RPMI8226 (cell line): ENCODE measurements at places on chromosomes 4 and X.
A peak's percentile ranks its signal among the peaks of the same experiment; 100 is the strongest.

DNA sequence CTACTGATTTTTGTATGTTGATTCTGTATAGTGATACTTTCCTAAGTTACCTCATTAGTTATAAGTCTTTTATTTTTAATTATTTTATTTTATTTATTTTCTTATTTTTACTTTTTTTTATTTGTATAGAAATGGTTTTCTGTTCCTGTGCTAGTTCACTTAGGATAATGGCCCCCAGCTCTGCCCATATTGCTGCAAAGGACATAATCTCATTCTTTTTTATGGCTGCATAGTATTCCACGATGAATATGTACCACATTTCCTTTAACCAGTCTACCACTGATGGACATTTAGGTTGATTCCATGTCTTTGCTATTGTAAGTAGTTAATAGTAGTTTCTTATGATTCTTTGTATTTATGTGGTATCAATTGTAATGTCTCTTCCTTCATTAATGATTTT is 31.5 kb upstream of the GK2 start:
- DNase-seq = no peak

DNA sequence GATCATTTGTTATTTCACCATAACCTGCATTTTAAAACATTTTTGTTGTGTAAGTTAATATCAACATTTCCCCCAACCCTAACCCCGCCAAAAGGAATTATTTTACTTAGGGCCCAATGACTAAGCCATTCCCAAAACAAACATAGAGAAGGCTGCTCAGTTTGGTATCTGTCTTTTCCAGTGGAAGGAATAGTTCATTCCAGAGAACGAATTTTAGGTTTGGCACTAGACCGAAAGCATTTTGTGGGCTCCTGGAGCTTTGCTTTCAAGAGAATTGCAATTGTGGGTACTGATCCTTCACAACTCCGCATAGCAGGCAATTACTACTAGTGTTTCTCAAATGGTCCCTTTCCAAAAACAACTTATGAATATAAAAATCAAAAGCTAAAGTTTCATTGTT is 226.7 kb upstream of the MAD2L1 start:
- no peak for DNase-seq

- DNase-seq = no peak
Measured at GRCh38 chr4:60962286-60962685, 237.8 kb upstream of the ADGRL3 start.

GRCh38 chr4:118869808-118870342 is 18.8 kb upstream of the SYNPO2 start:
- DNase-seq = no peak

- DNase-seq = no peak
Measured at GRCh38 chr4:26503427-26503826, 13.1 kb upstream of the CCKAR start.

- no peak for DNase-seq
Measured at GRCh38 chr4:106601519-106601918, 232.9 kb upstream of the GIMD1 start.

GRCh38 chr4:7358100-7358735 is 76.5 kb downstream of the PSAPL1 start:
- DNase-seq = no peak

- no peak for DNase-seq
Measured at GRCh38 chr4:156933633-156934258, 37.9 kb downstream of the PDGFC start.

DNA sequence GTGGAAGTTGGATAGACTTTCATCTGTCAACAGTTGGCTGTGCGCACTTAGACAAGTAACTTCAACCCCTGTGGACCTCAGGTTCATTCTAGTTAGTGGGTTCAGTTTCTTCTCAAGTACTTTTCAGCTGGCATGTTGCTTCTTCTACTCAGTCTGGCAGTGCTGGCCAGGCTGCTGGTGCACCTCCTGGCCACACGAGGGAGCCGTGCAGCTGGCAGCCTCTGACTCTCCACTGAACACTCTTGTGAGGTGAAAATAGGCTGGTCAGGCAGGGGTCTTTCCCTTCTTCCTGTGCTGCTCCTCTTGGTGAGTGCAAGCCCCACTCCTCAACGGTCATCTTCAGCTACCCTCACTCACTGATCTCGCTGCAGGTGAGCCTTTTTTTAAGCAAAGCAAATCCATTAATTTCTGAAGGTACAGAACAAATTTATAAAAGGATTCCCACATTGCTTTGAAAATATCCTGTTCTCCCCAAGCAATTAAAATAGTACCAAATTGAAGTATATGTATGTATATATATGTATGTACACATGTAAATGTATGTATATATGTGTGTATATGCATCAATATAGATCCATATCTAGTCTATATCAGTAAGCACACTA is 30.6 kb downstream of the LONRF3 start:
- DNase-seq = peak; percentile 39

DNA sequence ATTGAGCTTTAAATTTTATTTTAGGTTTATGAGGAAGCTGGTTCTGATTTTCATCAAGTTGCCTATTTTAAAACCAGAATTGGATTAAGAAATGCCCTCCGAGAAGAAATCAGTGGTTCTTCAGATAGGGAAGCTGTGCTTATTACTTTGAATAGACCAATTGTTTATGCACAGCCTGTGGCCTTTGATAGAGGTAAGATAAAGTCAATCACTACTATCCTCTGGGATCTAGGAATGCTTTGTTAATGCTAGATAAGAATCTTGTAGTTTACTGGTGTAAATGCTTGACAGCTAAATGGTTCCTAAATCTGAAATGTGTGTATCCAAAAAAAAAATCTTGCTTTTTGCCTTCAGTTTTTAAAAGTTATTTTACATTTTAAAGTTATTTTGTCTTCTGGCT is 73.0 kb upstream of the ADAD1 start:
- DNase-seq = no peak

DNA sequence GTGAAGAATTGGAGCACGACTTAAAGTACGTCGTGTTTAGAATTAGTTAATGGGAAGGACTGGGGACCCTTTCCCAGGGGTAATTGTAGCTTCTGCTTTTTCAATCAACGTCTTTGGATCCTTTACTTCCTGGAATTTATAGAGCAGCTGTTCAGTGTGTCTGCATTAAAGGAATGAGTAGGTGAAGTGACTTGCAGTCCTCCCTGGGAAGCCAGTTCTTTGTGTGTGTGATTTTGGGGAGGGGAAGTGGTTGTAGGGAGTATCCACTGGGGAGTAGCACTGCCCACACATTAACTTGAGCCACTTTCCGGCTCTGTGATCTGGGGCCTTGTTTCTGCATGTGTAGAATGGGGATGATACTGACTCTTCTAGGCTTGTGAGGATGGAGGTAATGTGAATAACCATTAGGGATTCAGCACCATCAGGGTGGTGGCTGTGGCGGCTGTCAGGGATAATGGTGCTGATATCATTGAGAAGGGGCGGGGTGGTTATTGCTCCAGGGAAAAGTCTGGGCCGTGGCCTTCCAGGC is 54.7 kb downstream of the TMEM131L start:
- DNase-seq = no peak

DNA sequence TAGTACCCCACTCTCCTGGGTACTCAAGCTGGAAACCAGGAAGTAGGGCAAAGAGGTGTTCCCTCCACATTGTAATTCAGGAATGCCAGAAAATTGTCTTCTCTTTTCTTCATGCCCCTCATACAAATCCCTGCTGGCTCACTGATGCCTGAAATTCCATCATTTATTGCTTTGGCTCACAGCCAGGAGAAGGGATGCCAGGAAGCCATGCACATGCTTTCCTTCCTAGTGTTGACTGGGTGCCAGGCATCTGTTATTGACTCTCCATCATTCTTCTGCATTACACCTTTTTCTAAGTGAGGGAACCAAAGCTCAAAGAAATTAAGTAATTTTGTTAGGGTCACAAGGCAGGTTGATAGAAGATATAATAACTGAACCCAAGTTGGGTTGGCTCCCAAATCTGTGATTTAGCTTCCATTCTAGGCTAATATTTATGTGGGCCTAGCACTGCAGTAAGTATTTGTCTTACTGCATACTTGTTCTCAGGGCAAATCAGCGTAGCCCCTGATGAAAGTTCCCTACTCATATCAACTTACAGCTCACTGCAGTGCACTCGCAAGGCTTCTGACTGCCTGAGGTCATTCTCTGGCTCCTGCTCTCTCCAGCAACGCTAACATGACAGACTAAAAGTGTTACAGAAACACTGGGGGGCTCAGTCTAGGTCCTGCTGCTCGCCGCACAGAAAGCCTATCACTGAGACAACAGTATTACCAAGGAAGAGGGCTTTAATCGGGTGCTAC is 89.0 kb downstream of the TRAPPC11 start:
- DNase-seq = no peak

DNA sequence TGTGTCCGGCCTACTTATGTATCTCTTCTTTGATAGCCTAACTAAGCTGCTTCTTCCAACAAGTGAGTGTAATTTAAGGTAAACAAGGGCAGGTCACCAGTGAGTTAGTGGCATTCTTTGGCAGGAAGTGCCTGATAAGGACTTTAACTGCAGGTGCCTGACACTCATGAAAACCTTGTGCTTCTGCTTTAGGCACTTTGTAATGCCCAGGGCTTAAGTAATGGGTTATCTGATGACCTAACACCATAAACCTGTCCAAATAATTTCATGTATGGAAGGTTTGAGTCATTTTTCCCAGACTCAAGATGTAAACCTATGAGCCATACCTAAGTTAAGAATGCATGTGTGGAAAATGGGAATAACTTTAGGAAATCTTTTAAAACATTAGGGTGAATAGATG is 43.0 kb downstream of the BCOR start:
- no peak for DNase-seq

DNA sequence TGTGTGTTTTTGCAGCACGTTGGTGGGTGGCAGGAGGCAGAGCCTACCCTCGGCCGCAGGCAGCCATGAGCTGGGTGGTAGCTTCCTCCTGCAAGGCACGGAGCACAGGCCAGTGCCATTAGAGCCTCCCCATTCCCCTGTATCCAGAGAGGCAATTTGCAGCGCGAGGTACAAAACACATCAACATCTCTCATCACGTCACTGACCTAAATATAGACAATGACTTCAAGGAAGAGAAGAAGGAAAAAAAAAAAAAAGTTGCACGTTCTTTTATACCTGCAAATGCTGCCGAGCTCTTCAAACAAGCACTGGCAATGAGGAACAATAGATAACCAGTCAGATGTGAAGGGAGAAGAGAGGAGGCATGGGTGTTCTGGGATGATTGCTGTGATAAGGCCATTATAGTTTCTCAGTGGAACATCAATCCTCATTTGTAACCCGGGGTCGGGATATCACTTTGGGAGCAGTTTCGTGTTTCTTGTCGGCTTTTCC is 159.9 kb downstream of the MGST2 start:
- no peak for DNase-seq

DNA sequence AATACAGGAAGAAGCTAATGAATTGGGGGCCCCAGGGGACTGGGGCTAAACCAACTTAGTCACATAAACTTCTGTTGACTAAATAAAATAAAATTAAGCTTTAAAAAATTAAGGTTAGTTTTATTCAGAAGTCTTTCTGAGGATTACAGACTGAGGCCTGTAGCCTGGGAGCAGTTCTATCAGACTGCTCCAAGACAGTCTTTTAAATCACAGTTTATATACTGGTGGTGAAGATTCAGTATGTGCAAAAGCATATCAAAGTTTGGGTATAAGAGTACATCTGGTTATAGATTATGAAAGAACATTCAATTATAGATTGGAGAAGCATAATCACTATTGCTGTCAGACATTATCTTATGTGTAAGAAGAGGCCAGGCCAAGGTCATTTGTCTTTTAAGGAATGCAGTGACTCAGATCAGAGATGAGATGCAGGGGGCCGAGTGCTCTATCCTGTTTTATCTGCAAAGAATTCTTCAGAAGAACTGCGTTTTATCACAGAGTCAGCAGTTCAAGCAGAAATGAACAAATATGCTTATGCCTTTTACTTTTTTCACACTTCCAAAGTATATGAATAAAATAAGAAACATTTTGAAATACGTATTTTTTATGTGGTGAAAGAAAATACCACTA is 109.4 kb downstream of the PDHA2 start:
- DNase-seq = no peak

DNA sequence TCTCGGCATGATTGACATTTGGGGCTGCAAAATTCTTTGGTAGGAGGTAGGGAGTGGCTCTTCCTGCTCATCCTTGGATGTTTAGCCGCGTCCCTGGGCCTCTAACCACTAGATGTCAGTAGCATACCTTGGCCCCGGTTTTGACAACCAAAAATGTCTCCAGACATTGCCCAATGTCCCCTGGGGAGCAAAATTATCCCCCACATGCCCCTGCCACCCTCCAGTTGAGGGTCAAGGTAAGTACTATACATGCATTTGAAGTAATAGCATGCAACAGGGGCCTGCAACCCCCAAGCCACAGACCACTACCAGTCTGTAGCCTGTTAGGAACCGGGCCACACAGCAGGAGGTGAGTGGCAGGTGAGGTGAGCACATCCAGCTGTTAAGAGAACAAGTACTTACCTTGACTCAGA is 17.6 kb upstream of the KIAA1210 start:
- DNase-seq = peak; percentile 5

GRCh38 chrX:79270401-79270800 is 96.7 kb downstream of the ITM2A start:
- no peak for DNase-seq

DNA sequence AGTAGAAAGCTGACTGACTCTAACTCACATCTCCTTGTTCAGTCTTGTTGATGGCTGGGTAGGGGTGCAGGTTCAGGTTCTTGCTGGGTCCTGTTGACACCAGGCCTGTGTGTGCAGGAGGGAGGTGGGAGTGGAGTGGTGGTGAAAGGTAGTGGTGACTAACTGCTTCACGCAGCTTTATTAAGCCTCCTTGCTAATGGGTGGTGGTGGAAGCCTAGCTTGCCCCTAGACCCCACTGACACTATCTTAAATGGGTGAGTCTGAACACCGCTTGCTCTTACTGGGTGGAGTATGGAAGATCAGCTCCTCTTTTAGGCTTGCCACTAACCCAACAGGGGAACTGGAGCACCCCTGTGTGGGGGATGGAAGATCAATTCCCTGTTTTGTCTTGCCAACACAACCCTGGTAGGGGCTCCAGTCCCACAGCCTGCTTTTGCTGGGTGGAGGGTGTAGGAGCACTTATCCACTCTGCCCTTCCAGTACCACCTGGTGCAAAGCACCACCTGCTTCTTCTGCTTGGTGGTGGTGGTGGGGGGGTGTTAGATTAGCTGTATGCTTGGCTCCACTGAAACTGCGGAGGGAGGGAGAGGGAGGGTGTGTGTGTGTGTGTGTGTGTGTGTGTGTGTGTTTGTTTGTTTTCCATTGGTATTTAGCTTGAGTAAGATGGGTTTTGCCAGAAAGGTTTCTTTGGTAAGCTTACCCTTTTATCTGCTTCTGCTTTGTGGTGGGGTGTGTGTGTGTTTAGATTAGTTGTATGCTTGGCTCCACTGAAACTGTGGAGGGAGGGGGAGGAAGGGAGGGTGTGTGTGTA is 25.6 kb downstream of the KDM6A start:
- peak; percentile 48 for DNase-seq

DNA sequence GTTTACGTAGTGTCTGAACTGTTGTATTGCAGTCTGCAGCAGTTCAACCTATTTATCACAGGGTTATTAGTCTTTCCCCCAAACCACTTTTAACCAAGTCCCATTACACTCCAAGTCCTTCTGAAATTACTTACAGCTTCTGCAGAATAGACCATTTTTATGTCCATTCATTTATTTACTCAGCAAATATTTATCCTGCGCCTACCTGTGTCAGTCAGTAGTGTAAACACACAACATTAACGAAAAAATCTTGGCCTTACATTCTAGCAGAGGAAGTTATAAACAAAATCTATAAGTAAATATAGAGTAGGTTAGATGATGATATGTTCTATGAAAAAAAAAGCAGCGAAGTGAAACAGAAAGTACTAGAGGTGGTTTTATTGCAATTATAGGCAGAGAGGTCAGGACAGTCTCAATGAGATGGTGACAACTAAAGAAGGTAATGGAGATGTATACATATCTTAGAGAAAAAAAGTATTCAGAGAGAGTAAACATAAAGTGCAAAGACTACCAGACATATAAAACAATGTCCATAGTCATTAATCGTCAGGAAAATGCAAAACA is 534.7 kb downstream of the KCNIP4 start:
- no peak for DNase-seq

GRCh38 chr4:66855956-66856355 is 689.3 kb downstream of the CENPC start:
- DNase-seq = no peak
